C1 segment of cervical spinal cord (tissue), 14 donors: ENCODE measurements at places on chromosomes 13 and 19.

DNA sequence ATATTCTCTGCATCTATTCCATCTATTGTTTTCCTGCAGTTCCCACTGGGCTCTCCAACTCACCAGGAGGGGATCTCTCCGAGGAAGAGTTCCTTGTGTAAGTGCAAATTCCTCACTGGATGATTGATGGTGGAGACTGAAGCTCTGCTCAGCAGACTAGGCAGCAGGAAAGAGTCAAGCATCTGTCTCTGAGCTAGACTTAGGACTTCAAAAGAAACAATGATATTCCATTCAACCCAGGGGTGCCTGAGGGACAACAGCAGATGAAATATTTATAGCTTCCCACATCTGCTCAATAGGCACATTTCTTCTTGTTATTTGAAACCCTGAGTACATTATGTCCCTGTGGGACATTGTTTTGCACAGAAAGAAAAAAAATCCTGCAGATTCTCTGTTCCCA is at the start of the genes OR7A5 and OR7C1:
Gene OR7A5 (minus strand): TSS at position 175 of the 400 bp plus-strand sequence. CDS start 6,944 bp downstream, outside the sequence.
Gene OR7C1 (minus strand): TSS at position 175 of the 400 bp plus-strand sequence. CDS start 35,049 bp downstream, outside the sequence.
- no peak for DNase-seq

GRCh38 chr19:782185-782877 is 14.9 kb upstream of the PTBP1 start:
- no peak for DNase-seq

GRCh38 chr19:29370276-29370675 is 155.5 kb upstream of the VSTM2B start:
- no peak for DNase-seq

- no peak for DNase-seq
Measured at GRCh38 chr13:34863360-34864135, 78.5 kb upstream of the NBEA start.
